ENCODE measurements at places on chromosomes 6 and 20. TPM values are rescaled to one million over a fixed set of nuclear protein-coding genes. Genes with fewer than 3 reads are reported as not detected.

DNA sequence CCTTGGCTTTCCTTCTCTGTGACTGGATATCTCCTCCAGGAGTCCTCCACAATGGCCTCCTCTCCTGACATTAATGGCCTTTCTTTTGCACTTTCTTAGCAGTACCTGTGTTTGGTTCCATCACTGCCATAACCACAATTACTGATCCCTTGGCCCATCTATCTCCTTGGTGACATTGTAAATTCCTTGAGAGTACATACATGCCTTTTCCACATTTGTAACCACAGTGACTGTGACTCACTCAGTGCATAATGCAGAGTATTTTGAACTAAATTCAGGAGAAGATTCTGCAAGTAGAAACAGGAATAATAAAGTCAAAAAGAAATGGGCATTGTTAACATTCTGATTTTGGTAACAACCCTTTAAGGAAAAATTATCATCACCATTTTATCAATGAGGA is 197.2 kb upstream of the SOX4 start:
- no peak for DNase-seq

Gene TGM2
- polyA plus RNA-seq = 475 TPM

DNA sequence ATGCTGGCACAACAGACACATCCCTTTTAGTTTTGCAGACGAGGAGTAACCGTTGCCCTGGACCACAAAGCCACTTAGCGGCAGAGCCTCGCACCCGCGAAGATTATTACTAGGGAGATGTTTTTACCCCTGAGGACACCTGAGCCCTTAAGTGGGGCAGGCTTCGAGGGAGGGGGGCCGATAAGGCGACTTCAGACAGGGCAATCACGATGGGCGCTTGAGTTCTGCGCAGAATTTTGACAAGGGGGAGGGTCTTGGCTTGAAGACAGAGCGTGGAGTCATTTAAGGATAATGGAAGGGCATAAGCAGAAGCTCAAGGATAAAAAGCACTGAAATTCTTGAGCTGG is 650 bp upstream of the TTK start:
- peak; percentile 16 for DNase-seq

- DNase-seq = no peak
Observed at GRCh38 chr20:61734733-61735502, 330.8 kb downstream of the TAF4 start.

- no peak for DNase-seq
Observed at GRCh38 chr6:137286916-137287315, 67.7 kb upstream of the IFNGR1 start.

Gene BEND6
- polyA plus RNA-seq = 0.09 TPM

- DNase-seq = no peak
Observed at GRCh38 chr20:8005033-8005432, 14.5 kb downstream of the TMX4 start.

DNA sequence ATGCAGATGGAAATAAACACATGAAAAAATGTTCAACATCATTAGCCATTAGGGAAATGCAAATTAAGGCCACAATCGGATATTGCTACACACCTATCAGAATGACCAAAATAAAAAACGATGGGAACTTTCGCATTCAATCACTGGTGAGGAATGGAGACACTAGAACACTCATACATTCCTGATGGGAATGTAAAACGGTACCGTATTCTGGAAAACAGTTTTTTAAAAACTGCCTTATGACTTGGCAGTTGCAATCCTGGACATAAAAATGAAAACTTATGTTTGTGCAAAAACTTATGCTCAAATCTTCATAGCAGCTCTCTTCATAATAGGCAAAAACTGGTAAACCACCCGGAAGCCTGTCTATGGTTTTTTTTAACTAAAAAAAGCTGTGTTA is 146.0 kb downstream of the CEBPB start:
- DNase-seq = no peak

DNA sequence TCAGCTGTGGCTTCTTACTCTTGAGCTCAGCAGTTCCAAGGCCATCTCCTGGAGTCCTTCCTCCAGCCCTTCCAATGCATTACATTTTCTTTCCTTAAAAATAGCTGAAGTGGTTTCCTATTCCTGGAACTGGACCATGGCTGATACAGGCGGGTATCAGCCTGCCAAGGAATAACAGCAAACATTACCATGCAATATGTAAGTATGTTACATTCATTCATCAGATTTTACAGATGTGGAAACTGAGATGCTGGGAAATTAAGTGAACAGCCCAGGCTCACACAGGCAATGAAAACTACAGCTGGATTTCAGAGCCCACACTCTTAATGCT is 100.4 kb downstream of the NRN1 start:
- DNase-seq = no peak

DNA sequence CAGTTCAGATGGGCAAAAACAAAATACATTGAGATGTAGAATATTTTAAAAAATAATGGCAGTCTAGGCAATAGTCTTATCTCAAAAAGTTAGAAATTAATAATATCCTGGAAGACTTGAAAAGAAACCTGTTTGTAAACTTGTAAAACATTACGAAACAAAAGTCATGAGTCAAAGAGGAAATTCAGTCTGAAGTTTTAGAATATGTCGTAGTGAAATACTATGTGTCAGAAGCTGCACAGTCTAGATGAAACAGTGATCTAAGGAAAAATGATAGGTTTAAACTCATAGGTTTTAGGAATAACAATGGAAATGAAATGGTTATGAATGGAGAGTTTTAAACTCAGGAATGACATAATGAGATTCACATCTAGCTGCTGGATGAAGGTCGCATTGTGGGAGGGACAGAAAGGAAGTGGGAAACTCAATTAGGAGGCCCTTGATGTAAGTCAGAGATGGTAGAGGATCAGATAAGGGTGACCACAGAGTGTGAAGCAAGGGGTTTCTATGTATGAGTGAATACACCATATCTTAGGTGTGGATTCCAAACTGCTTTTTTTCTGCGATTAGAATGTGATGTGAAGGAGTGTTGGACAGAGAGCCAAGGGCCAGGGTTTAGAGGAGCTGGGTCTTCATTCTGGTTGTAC is 2.8 kb downstream of the SNRPB2 start:
- DNase-seq = no peak

- DNase-seq = no peak
Observed at GRCh38 chr6:16132909-16133308, 4.0 kb downstream of the MYLIP start.

GRCh38 chr6:138446821-138447220 is 42.8 kb downstream of the HEBP2 start:
- DNase-seq = no peak

GRCh38 chr6:125044066-125044465 is 81.8 kb downstream of the RNF217 start:
- no peak for DNase-seq

DNA sequence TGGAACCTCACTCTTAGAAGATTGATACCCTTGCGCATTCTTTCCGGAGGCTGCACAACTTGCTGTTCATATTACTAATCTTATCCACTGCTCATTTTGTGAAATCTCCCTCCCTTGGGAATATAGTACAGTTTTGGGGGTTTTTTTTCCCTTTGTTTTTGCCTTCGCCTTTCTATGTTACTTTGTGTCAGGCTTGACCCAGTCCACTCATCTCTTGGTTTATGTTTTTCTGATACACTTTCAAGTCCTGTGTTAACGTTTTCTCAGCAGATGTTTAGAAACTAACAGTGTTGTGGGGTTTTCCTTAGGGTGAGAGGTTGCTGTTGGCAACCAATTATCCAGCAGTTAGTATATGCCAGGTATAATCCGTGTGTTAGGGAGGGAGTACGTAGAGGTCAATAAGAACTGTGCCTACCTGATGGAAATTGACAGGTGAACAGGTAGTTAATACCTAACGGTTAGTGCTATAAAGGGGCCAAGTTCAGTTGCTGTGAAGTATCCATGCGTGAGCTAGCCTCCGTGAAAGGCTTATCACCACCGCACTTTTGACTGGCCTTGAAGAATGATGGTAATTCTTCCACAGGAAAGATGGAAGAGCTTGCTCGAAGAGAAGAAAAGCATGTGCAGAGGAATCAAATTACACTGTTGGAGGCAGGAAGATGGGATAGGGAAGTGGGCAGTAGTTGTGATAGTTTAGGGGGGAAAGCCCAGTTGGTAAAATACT is 1.4 kb downstream of the NFYA start:
- DNase-seq = no peak

Gene CDH22
- 0.04 TPM for polyA plus RNA-seq

GRCh38 chr20:41861772-41862422 is 243.7 kb upstream of the CHD6 start:
- DNase-seq = no peak

- DNase-seq = no peak
Observed at GRCh38 chr6:41785689-41786450, 1.6 kb upstream of the TOMM6 start.

All from heart right ventricle (tissue), 16 donors.